ENCODE measurements at places on chromosomes 7 and 10. TPM values are rescaled to one million over a fixed set of nuclear protein-coding genes. Genes with fewer than 3 reads are reported as not detected.

NFE2L3 gene
- total RNA-seq, result 12.5 TPM

ZNF488 gene
- 0.09 TPM for total RNA-seq

FAM25G gene
- not detected for total RNA-seq

PIP gene
- total RNA-seq, result 0.47 TPM

DNA sequence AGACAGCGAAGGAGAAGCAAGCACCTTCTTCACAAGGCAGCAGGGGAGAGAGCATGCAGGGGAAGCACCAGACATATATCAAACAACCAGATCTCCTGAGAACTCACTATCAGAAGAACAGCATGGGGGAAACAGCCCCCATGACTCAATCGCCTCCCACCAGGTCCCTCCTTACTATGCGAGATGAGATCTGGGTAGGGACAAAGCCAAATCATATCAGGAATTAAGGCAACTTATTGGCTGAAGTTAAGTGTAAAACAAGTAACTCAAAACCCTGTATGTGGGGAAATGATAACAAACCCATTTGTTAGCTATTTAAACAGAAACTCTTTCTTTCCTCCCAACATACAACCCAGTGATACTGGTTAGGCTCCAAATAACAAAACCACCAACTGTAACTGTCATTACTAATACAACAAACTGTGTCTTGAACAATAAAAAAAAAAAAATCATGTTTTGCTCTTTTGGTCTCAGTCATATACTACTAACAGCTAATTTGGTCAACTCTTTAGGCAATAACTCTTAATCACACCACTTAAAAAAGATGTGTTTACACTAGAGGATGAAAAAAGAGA is 57.8 kb downstream of the MINDY3 start:
- H3K36me3 ChIP-seq, result no peaks in the 10 kb centered on the region
- no peak overlapping the region for H3K4me3 ChIP-seq
- H3K27ac ChIP-seq, result no peak overlapping the region

GRCh38 chr10:21364196-21365114 is 161.0 kb downstream of the SKIDA1 start:
- no peak for DNase-seq
- H3K27me3 ChIP-seq, result no peaks in the 10 kb centered on the region
- no peaks in the 10 kb centered on the region for H3K36me3 ChIP-seq
- peak overlapping the region; percentile 1 for H3K27ac ChIP-seq

DNA sequence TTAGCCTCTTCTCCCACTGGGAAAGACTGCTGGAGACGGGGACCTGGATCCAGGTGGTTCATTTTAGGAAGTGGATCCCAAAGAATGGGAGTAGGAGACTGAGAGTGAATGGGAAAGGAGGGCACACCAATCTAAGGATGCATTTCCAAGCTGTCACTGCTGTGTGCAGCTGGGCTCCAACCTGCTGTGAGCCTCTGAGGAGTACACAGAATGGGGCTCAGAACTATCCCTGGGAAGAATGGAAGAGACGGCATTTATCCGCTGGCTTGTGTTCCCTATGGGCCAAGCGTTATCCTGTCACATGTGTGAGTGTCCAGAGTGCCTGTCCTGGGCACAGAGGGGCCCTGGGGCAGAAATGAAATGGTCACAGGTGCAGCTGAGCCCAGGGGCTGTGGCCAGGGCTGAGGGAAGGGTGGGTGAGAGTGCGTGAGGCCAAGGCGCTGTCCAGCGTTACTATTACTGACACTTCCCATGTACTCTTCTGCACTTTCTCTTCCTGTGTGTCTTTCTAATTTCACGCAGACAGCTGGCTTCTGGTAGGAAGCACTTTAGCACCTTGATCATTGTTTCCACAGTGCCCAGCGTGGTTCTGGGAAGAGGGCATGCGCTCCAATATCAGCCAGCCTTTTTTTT is 35.4 kb upstream of the PODXL start:
- no peak overlapping the region for H3K27ac ChIP-seq
- DNase-seq, result no peak
- no peaks in the 10 kb centered on the region for H3K36me3 ChIP-seq

GRCh38 chr10:87733081-87733480 is 73.4 kb downstream of the PAPSS2 start:
- no peak for DNase-seq
- H3K4me3 ChIP-seq, result no peak overlapping the region
- no peaks in the 10 kb centered on the region for H3K4me1 ChIP-seq
- no peaks in the 10 kb centered on the region for H3K27me3 ChIP-seq

DNA sequence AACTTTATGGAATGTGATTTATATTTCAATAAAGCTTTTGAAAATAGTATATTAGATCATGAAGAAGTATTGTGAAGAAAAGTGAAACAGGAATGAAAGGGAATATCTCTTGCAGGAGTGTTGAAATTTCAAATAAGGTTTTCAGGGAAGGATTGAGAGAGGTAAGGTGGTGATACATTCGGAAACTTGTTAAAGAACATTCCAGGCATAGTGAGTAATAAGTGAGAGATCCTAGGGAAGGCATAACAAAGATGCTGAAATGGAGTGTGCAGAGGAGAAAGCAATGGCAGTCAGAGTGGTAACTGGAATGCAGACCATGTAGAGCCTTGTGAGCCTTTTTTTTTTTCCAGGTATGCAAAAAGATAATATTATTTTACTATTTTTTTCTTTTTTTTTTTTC is 4.1 kb downstream of the OR9A4 start:
- no peak for DNase-seq
- no peak overlapping the region for H3K27ac ChIP-seq
- H3K27me3 ChIP-seq, result no peaks in the 10 kb centered on the region
- H3K4me1 ChIP-seq, result no peaks in the 10 kb centered on the region
- no peak overlapping the region for H3K4me3 ChIP-seq

- H3K27me3 ChIP-seq, result no peaks in the 10 kb centered on the region
- H3K27ac ChIP-seq, result no peak overlapping the region
- H3K36me3 ChIP-seq, result peaks cover 5% of the 10 kb centered on the region
- no peak for DNase-seq
Measured at GRCh38 chr7:140085447-140085846, 22.7 kb upstream of the PARP12 start.

DNA sequence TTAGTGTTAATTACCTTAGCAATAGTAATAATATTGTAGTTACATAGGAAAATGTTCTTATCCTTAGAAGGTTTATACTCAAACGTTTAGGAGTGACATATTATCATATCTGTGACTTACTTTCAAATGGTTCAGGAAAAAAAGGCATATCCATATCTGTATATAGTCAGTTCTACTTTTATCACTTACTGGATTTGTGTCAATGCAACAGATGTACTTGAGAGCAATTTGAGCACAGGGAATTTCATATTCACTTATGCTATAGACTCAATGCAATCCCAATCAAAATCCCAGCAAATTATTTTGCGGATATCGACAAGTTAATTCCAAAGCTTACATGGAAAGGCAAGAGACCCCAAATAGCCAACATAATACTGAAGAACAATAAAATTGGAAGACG is 10.0 kb downstream of the DENND11 start:
- no peaks in the 10 kb centered on the region for H3K27me3 ChIP-seq
- H3K4me1 ChIP-seq, result peaks cover 12% of the 10 kb centered on the region
- no peak overlapping the region for H3K4me3 ChIP-seq
- H3K36me3 ChIP-seq, result no peaks in the 10 kb centered on the region
- no peak for DNase-seq
